ENCODE measurements at places on chromosomes 7 and 10.

DNA sequence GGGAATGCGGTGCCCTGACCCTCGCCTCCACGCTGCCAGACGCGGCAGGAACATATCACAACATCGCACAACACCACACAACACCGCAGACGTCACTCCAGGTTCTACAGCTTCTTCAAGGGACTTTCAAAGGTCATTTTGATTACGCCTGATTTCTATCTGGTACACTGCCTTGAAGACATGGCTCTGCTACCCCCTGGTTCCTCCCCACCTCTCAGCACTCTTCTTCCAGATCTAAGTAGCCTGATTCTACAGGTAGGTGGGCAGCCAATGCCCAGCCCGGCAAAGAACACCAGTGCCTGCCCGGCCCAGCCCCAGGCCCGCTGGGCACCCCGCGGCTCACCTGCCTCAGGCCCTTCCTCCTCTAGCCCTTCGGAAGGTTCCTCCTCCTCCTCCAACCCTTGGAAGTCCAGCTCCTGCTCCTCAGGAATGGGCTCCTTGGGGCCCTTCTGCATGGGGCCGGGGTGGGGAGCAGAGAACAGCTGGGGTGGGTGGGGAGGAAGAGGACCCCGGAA, 8.4 kb downstream of the GIGYF1 start:
- no peak for DNase-seq

GRCh38 chr7:41711283-41712064, 8.6 kb upstream of the INHBA start:
- no peak for DNase-seq

- no peak for DNase-seq
These were observed 3.6 kb downstream of the GIMAP4 start for GRCh38 chr7:150570556-150571465.

GRCh38 chr7:16484453-16485158, 19.1 kb upstream of the SOSTDC1 start:
- no peak for DNase-seq

DNA sequence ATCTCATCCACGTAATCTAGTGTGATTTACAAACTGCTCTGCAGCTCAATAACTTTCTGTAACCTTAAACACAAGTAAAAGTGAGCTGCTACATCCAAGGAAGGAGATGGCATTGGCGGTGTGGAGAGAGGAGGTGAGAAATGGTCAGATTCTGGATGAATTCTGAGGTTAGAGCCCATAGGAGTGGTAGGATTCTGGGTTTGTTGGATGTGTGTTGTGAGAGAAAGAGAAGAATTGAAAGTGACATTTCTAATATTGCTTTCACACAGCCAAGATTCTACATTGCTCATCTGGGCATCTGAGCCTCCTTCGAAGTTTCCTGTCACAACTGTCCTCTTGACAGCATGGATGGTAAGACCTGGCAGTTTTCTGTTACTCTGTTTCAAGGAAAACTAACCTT, 2.5 kb downstream of the MCM10 start:
- DNase-seq, result no peak

GRCh38 chr7:159140170-159140910, 4.3 kb downstream of the VIPR2 start:
- no peak for DNase-seq

DNA sequence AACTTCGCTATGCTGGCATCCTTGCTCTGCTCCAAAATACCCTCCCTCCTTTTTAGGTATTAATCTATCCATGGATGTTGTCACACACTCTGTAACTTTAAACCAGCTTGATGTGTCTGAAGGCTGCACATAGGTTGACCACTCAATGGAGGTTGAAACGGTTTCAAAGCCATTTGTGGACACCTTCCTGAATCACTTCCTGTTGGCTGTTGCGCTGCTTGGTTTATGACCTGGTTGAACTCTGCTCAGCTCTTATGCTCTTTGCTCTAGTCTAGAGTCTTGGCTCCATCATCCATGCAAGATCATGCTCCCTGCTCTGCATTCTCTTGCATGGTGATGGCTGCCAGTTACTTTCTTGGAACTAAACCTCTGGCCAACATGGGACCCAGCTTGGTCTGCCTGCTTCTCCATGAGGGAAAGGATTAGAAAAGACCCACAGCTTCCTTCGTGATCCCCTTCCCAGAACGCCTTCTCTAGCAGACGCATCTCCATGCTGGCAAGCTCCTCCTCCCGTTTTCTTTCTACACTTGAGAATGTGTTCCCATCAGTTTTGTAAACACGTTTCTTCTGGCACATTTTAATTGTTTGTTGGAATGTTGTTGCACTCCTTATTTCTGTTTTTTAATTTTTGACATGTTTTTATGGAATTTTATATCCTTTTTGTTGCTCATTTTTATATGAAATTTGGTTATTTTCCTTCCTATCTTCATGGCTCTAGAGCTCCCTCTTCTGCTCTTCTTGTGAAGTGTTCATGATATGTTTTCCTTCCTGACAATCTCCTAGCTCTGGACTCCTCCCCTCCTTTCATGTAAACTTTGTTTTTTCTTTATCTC, 149.8 kb downstream of the XPNPEP1 start:
- DNase-seq, result no peak

GRCh38 chr10:110837418-110838171, 34.1 kb upstream of the PDCD4 start:
- DNase-seq, result no peak

- DNase-seq, result no peak
These were observed 8.6 kb downstream of the STAM start for GRCh38 chr10:17652585-17652984.

DNA sequence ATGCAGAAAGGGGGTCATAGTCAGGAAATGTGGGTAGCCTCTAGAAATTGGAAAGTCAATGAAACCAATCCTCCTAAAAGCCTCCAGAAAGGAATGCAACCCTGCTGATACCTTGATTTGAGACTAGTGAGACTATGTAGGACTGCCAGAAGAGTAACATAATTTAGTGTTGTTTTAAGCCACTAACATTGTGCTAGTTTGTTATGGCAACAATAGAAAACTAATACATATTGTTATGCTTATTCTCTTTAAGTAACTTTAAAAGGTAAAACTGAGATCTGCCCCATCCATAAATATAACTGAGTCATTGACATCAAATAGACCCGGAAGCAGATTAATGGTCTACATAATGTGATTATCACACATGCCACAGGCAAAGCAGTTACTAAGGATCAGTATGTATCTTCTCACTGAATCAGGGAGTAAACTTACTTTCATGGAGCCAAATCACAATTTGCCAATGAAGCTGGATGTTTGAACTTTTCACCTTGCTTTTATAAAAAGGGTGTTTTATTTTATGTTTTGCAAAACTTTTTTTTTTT, 146.4 kb upstream of the TMEM106B start:
- DNase-seq, result no peak

DNA sequence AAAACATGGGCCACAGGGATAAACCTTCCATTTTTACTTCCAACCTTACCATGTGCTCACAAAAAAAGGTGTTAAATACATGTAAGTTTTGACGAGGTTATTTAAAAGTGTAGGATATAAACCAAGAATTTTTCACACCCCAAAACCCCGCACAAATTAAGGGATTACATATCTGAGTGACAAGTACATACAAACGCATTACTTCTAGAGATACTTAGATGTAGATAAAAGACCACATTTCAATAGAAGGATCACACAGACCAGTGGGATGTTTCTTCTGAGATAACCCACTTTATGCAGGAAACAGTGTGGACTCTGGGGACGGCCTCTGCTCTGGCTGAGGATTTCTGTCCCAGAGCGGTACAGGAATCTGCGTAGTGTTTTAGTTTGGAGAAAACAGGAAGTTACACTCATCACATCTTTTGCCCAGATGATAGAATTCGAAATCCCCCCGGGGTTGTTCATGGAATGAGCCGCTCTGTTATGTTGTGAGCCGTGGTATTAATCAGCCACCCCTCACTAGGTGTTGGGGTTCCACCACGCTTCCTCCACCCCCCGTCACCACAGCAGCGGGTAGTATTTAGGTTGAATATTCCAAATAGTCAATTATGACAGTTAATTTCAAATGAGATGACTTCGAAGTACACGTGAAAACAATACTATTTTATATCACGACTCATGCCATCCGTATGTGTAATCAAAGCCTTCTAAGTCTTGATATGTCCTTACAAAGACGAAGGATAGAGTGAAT, 1.3 kb upstream of the CUL1 start:
- DNase-seq, result no peak

DNA sequence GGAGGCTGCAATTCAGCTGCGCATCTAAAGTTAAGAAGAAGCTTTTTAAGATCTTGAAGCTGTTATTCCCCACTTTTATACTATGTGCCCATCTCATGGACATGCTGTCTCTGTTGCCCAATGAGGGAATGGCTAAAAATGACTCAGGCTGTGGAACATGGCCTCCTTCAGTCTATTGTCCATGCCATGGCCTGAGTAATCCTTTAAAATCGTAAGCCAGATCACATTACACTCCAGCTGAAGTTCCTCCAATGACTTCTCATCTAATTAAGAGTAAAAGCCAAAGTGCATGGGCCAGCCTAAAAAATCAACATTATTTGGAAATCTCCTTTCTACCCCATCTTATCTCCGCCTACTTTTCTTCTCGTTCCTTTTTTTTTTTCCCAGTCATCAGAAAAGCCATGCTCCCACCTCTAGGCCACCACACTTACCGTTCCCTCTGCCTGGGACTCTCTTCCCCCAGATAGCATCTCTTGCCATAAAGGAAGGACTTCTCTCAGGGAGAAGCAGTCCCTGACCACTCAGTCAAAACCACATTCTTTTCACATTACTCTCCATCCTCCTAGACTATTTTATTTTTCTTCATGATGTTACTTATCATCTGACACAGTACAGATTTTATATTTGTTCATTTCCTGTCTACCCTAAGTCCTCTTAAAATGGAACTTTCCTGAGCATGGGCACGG, 337.4 kb downstream of the PRPF18 start:
- no peak for DNase-seq

DNA sequence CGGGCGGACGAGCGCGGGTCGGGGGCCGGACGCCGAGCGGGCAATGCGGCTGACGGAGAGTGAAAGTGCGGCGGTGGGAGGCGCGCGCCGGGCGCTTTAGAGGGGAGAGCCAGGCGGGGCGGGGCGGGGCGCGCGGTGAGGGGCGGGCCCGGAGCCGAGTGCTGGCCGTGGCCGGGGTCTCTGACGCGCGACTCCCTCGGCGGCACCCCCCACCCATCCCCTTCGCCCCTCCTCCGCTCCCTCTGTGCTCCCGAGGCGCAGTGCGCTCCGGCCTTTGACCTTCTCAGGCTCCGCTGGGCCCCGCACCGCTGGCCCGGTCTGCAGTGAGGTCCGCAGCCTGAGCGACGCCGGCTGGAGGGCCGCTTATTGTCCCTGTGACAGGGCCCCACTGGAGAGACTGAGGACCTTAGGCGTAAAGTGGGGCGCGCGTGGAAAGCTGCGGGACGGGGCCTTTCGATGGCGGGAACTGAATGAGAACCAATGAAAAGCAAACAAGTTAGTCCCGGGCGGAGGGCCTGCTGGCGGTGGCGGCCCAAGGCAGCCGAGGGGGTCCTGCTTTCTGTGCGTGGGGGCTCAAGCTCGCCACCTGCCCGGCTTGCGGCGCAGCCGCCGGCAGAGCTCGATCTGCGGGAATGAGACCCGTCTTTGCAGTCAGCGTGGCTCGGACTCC, at the start of gene CXCL12:
TSS of gene CXCL12 (minus strand) at position 72 of the 670 bp plus-strand sequence. CDS start 92 bp downstream, outside the sequence.
- DNase-seq, result no peak

GRCh38 chr7:99786726-99787335, 2.8 kb upstream of the CYP3A4 start:
- no peak for DNase-seq

- DNase-seq, result no peak
These were observed 154.2 kb downstream of the SEMA3A start for GRCh38 chr7:84040355-84040754.

DNA sequence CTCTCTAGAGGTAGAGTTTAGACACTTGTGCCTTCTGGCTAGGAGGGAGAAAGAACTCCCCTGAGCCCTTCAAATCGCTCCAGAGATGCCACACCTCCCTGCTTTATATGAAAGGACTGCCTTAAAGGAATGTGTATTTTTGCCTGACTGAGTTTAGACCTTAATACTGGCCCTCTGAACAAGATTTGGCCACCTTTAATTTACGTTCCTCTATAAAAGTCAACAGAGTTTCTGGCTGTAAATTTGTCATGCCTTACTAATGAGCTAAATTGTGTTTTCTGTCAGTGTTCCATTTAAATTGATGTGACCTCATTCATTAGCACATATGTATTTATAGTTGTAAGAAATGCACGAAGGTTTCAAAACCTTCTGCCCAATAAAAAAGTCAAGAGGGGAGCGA, 48.0 kb downstream of the SEMA3C start:
- DNase-seq, result no peak

- no peak for DNase-seq
These were observed 22.1 kb downstream of the BAG3 start for GRCh38 chr10:119673271-119673670.

Measured in stimulated activated CD8-positive, alpha-beta memory T cell treated with anti-CD3 and anti-CD28 coated beads, Interleukin-15, amount 100 ng/mL, for 1 hour (primary cell).